Nucleus accumbens (tissue), 56 donors: ENCODE measurements at places on chromosomes 5 and 9.

GRCh38 chr9:125663127-125663526, 43.9 kb downstream of the MAPKAP1 start:
- no peak for DNase-seq

DNA sequence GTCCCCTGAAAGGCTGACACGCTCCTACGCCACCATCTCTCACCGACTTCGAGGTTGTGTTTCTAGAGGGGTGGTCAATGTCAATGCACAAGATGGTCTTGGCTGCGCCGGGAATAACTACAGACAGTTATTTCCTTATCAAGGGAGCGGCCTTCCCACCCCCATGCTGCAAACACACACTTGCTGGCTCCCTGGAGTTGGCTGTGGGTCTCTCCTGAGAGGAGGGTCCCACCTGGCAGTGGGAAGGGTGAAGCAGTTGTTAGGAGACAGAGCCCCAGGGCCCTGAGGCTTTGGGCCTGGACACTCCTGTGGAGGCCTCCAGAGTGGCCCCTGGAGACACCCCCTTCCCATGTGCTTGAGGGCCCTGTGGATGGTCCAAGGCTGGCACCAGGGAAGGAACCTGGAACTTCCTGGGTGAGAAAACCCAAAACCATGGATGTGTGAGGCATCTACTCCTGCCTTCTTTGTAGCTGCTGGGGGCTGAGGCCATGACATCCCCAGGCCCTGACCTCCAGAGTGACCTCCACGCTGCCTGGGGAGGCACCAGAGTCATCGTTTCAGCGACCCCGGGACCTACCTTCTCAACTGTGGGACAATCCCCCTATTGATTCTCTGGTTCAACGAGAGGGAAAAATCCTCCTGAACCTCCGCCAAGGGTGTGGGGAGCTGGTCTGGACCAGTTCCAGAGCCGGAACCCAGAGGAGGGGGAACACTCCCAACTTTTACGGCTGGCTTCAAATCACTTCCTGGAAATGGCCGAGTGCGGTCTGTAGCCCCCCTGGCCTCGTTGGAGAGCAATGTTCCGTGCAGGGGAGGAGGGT, 101.1 kb upstream of the COL5A1 start:
- no peak for DNase-seq

- DNase-seq = no peak
Measured at GRCh38 chr5:71816307-71816706, 97.2 kb downstream of the CARTPT start.

DNA sequence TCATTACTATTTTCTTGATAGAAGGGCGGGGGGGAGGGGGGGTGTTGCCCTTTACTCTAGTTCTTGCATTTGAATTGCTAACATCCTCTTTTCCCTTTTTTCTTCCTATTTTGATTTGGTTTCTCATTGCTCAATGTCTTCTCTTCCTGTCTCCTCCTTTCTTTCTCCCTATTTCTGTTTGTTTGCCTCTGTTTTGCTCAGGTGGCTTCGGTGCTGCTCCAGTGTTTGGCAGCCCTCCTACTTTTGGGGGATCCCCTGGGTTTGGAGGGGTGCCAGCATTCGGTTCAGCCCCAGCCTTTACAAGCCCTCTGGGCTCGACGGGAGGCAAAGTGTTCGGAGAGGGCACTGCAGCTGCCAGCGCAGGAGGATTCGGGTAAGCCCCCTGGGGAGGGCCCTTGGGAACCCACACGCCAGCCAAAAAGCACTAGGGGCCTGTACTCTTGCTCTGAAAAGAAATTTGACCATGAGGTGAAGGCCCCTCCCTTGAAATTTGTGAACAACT, 48.3 kb downstream of the FAM78A start:
- no peak for DNase-seq

- DNase-seq = no peak
Measured at GRCh38 chr5:133602835-133603380, 9.4 kb downstream of the FSTL4 start.

- no peak for DNase-seq
Measured at GRCh38 chr9:88927510-88927909, 63.8 kb upstream of the S1PR3 start.

DNA sequence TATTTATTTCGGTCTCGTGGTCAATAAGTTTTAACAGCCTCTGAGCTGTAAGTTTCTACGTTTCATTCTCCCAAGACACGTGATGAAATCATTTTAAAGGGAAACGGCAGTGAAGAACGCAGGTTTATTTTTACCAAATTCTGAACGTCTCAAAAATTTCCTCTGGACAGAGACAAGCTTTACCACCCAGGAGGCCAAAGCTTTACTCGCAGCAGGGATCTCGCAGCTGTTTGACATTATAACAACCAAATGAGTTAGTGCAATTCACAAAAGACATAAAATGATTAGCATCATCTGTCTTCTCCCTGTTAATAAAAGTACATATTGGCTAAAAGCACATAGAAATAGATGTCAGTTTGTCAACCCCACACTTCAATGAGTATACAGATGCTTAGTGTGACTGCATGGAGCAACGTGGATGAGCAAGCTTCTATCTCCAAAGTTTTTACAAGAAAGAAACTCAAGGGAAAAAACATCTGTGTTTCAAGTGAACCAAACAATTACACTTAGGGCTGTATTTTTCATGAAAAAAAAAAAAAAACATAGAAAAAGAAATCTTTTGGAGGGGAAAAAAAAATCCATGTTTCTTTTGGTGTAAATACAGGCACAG, 2.5 kb downstream of the SEMA5A start:
- DNase-seq = no peak

- DNase-seq = no peak
Measured at GRCh38 chr9:38683336-38683735, 36.6 kb downstream of the FAM240B start.

DNA sequence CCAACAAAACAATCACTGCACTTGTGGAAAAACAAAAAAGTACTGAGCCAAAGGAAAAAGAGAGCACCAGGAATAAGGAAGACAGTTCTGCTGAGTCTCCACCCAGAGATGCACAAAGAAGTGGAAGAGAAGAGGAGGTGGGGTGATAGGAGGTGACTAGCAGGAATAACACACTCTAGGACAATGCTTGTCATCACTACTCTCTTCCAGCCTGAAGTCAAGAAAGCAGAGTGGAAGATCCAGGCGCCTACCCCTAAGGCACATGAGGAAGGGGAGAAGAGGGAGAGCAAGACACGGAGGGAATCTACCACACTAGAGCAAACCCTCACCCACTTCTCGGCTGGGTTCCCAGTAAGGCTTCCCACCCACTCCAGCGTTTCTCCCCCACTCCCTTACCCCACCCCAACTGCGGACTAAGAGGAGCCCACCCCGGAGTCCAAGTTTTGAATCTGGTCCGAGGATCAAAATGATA, 1.7 kb downstream of the SLIT3 start:
- no peak for DNase-seq

- DNase-seq = no peak
Measured at GRCh38 chr9:33329117-33329563, 38.8 kb downstream of the NFX1 start.

- no peak for DNase-seq
Measured at GRCh38 chr5:98217138-98217537, 556.3 kb upstream of the RGMB start.

DNA sequence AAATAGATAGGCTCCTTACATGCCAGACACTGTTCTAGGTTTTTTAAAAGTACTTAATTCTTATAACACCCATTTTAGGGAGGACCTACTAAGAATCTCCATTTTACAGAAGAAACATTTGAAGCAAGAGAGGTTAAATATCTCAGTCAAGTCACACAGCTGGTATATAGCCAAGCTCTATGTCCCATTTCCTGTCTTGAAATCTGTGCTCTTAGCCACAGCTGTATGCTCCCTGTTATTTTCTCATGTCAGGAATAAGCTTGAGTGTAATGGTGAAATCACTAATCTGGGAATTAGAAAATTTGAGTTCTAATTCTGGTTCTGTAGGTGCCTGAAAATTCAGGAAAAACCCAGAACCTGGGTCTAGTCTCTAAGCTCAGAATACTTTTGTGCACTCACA, 208.7 kb downstream of the BRINP1 start:
- DNase-seq = no peak

DNA sequence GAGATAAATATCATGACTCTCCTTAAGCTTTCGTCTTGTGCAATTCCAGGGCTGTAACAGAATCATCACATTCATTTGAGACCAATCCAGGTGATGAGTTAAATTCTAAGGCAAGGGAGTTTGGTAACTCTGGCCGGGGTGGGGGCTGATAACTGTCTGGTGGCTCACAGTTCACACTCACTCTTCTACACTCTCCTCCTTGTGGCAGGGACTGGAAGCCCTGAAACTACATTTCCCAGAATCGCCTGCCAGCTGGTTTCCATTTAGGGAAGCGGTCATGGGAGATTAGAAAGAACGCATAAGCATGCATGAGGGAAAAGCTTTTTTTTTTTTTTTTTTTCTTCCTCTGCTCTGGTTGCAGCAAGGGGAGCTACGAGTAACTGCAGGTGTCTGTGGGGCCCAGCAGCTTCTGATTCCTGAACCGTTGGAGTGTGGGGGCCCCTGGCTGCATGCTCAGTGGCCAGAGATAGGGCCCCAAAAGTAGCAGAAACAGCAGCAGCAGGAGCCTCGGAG, 154.8 kb upstream of the TBC1D2 start:
- DNase-seq = no peak

DNA sequence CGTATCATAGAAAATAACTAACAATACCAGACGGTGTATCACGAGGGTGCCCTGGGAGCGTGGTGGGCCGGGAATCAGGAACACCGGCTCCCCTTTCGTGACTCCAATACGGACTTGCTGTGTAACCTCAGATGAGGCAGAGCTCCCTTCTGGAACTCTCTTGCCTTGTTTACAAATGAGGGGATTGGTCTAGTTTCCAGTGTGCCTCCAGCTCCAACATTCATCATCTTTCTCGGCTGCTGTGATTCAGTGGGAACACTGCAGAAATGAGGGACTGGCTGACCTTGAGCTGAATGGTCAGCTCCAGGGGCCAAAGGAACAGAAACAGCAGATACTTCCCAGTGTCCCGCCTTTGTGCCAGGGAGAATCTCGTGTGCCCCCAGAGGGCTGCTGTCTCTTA, 22.6 kb upstream of the TGFBI start:
- no peak for DNase-seq

GRCh38 chr5:131221888-131222287, 42.0 kb upstream of the CDC42SE2 start:
- DNase-seq = no peak

GRCh38 chr9:124510650-124511425, 3.6 kb upstream of the NR5A1 start:
- DNase-seq = no peak

DNA sequence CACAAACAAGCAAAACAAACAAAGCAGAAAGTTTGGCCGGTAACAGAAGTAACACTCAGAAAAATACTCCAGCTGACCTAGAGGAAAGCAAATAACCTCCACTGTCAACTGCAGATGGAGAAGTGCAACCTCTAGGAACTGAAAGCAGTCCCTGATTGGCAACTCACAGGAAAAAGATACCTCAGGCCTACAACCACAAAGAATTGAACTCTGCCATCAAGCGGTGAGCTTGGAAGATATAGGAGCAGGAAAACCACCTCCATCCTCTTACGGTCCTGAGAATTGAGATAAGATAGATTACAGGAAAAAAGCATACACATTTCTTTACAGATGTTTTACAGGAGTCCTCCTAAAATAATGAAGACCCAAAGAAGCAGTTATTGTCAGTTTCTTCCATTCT, 184.5 kb downstream of the PDZD2 start:
- no peak for DNase-seq

DNA sequence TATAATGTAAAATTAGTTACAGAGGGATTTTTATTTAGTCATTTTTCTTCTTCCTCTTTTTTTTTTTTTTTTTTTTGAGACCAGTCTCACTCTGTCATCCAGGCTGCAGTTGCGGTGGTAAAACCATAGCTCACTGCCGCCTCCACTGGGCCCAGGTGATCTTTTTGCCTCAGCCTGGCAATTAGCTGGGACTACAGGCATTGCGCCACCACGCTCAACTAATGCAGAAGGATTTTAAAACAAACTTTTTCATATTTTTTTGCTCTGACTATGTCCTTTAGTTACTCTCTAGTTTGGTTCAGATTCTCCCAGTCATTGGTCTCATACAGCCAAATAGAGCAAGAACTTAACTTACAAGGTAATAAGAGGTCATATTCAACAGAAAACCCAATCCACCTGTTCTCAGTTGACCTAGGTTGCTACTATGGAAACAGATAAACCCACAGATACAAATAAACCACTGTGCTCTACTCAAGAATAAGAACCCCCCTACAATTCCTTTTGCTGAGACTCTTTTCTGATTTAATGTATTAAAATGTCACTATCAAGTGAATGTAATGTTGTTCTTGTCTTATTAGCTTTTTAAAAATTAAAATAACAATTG, 50.1 kb upstream of the TTC39B start:
- no peak for DNase-seq

GRCh38 chr9:127098916-127099553, 23.4 kb downstream of the ANGPTL2 start:
- no peak for DNase-seq

- peak; percentile 43 for DNase-seq
Measured at GRCh38 chr9:131076347-131077195, 19.8 kb upstream of the AIF1L start.

DNA sequence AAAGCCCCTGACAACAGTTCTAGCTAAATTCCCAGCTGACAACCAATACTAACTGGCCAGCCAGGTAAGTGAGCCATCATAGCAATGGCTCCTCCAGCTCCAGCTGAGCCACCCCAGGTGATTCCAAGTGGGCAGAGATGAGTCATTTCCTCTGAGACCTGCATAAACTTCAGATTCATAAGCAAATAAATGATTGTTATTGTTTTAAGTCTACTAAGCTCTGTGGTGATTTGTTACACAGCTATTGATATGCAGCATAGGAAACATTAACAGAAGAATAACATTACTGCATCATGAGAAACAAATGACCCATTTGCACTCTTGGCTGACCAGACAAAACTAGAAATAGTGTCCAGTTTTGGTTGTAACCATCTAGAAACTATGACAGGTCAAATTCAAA, 60.3 kb downstream of the TTC39B start:
- DNase-seq = no peak

- DNase-seq = no peak
Measured at GRCh38 chr9:37371565-37372464, 50.7 kb upstream of the GRHPR start.

DNA sequence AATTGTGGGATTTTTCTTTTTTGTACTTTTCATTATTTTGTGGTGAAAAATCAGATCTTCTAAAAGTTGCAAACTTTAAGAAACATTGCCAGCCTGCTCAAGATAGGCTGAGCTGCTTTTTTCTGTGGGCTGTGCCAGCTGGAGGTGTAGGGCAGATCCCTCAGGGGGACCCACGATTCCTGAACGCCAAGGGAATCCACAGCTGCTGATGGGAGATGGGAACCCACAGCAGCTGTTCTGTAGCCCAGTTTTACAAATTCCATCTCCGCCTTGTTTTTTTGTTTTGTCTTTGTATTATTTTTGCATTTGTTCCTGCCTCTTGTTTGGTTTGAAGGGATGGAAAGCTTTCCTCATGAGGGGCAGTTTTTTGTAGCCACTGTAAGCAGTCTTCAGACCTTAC, 91.0 kb downstream of the WWC1 start:
- no peak for DNase-seq

DNA sequence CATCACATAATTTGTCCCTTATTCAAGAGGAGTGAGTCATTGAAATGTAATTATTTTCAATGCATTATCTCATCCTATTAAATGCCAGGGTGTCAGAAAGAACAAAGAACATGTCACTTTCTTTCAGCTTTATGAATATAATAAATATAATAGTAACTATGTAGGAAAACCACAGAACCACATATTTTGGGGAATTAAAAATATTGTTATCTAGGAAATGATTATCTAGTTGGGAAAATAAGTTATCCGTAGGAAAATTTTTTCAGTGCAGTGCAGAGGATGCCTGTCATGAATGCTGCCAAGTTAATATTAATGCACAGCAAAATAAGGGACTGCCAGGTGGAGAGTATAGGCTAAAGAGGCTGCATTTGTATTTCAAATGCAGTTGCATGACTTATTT, 844.8 kb downstream of the MAT2B start:
- DNase-seq = no peak

GRCh38 chr5:27241564-27242257, 203.3 kb upstream of the CDH9 start:
- DNase-seq = no peak
